ENCODE measurements at places on chromosomes 6 and 20.

DNA sequence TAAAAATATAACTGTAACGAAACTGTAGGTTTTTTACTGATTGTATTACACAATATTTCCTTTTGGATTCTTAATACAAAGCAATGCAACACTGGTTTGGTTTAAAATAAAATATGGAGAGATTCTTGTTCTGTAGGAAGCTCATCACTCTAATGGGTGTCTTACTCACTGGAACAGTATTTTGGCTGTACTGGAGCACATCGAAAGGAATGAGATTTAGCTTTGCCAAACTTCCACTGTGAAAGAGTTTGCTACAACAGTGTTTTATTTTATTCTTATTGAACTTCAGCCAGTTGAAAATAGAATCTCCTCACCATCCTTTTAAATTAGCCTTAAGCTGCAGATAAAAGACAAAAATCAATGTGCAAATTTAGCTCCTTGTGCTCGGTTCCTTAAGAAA lies 230.7 kb upstream of the QKI start:
- no peak for DNase-seq

- no peak for DNase-seq
Measured at GRCh38 chr6:153003366-153003690, 819 bp upstream of the MTRF1L start.

GRCh38 chr20:4371623-4372251 lies 350.0 kb upstream of the PRND start:
- no peak for DNase-seq

DNA sequence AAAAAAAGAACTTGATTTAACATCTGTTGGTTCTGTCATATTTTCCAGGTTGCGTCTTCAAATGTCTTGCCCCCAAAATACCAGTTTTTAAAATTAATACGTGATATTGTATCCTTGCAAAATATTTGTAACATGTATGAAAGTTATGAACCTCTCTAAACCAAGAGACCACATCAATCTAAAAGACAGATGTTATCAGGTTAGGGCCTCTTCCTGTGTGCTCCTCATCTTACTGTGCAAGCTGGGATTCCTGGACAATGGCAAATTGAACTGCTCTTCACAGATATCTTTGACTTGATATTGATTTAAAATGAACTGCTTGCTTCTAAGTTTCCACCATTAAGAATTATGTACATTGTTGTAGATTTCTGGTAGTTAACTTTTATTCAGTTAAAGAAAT lies 9.6 kb downstream of the TMEM239 start:
- DNase-seq: no peak

DNA sequence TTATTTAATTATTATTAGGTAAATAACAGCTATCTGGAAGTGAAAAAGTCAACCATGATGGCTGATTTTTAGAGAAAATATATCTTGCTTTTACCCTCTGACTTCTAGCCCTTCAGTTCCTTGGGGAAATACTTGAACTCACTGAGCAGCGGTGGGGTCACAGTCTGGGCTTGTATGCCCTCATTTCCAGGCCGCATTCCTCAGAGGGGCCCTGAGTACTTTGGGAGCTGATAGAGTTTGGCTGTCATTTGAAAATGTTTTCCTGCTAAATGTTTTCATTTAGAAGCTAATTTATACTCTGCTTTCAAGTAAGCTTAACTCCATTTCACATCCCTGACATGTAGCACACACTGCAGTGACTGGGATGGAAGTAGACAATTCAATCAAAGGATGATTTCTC lies 1028.5 kb downstream of the KIF16B start:
- no peak for DNase-seq

- peak; percentile 69 for DNase-seq
Measured at GRCh38 chr20:17536944-17537444, 5.8 kb upstream of the BFSP1 start.

GRCh38 chr6:129696028-129696418 lies 14.0 kb downstream of the ARHGAP18 start:
- DNase-seq: no peak

DNA sequence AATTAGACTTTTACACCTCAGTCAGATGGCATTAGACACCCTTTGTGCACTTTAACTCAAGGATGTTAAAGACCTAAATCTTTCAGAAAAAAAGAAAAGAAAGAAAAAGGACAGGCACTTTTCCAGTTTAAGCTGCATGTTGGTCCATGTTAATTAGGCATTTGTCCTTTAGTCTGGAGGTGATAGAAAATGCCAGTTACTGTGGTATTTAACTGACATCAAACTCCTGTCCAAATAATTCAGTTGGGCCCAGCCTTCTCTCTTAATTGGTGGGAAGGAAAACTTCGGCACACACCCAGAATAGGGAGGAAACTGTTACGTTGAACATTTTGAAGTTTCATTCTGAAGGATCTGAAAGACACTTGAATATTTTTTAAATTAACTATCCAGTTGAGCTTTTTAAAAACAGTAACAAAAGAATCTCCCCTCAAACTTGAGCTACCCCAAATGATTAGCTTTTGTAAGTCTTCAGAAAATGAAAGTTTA lies 30.3 kb downstream of the RREB1 start:
- no peak for DNase-seq

DNA sequence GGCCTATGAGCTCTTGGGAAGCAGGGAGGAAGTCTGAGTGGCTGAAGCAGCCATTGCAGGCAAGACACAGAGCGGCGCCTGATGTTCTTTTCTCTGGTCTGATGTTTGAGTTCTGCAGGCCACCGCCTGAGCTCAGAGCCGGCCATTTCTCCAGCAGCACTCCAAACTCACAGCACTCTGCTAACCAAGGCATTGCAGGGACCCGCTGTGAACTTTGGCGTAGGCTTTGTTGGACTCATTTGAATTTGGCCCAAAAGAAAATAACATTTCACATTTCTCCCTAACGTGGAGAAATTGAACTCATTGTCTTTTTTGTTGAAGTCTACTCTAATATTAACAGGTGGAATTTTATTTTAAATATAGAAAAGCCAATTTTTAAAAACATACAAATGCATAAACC lies 336.1 kb downstream of the FARS2 start:
- DNase-seq: no peak

DNA sequence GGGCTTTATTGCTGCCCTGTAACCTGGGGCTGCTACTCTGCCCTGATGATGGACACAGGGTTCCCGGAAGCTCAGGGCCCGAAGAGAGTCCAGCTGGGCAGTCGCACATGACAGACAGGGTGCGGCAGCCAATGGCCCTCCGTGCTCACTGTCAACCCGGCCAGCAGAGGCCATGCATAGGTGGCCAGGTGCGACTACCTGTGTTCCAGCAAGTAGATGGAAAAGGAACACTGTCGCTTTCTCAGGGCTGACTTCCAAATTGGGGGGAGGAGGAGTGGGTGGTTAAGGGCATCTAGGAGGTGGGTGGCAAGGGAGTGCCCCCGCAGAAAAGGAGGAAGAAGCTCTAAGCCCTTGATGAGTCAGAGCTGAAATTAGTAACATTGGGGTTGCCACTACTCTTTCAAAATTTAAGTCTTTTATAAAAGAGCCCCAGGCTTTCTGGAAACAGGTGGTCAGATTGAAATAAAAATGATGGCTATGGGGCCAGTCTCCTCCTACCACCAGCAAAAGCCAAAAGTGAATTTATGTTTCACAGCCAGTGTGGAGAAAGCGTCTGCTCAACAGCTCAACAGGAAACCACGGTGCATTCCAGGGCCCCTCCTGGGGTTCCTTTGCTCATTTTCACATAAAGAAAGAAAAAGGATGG lies 2.3 kb upstream of the RAMACL start:
- DNase-seq: no peak

GRCh38 chr6:47165918-47166317 lies 123.8 kb upstream of the ADGRF1 start:
- DNase-seq: no peak

GRCh38 chr6:106731843-106732160 lies 102.4 kb downstream of the QRSL1 start:
- no peak for DNase-seq

- DNase-seq: no peak
Measured at GRCh38 chr20:6083926-6084325, 30.1 kb upstream of the LRRN4 start.

DNA sequence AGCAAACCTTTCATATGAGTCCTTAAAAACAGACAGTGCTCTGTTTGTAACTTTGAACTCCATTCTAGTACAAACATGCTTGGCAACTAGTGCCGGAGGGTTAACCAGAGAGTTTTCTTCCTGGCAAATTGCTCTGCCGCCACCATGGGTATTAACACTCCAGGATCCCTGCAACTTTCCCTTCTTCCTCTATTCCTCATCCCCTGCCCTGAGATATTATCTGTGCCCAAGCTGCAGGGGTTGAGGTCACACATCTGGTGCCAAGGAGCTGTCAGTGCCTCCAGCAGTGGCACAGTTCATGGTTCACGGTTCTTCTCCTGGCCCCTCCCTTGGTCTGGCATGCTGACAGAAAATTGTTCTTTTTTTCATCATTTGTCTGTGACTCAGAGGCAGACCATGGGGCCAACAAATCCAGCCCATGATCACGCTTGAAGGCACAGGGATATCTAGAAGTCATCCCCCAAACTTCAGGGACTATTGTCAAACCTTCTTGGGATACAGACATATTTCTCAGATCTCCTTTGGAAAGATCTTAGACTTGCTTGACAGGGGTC lies 77.5 kb downstream of the ATXN1 start:
- no peak for DNase-seq

DNA sequence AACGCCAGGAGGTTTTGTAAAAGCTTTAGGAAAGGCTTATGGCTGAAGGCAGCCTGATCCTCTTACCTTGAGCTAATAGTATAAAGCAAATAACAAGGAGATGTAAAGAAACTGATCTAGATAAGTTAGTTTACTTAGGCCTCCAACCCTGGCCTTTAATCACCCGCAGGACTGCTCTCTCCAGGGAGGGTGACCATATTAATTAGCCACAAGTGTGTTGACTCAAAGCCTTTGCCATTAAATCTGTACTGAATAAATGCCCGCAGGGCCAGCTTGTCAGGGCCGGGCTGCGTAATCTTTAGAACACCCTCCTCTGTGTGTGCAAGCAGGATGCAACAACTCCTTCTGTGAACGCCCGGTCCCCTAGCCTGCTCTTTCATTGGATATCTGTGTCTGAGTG lies 6.1 kb upstream of the PRSS16 start:
- no peak for DNase-seq

DNA sequence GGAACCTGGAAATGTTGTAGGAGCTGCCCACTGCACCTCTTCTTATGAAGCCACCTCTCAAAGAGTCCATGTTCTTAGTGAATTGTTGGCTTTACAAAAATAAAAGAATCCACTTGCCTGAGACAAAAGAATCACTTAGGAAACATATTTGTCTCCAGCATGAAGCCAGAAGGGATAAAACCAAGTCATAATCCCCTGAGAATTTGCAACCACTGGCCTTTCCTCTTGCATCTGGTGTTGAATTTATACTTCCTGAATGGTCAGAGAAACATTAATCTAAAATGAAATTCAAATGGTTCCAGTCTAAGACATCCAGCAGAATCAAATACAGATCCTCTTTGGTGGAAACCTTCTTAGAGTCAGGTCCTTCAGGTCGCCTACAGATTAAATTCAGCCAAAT lies 192.5 kb upstream of the ECI2 start:
- DNase-seq: no peak

GRCh38 chr6:137571854-137572253 lies 77.7 kb upstream of the OLIG3 start:
- DNase-seq: peak; percentile 64

- no peak for DNase-seq
Measured at GRCh38 chr6:109076377-109076776, 18.3 kb downstream of the SESN1 start.

- no peak for DNase-seq
Measured at GRCh38 chr20:8631271-8631670, 437.6 kb upstream of the PLCB4 start.

DNA sequence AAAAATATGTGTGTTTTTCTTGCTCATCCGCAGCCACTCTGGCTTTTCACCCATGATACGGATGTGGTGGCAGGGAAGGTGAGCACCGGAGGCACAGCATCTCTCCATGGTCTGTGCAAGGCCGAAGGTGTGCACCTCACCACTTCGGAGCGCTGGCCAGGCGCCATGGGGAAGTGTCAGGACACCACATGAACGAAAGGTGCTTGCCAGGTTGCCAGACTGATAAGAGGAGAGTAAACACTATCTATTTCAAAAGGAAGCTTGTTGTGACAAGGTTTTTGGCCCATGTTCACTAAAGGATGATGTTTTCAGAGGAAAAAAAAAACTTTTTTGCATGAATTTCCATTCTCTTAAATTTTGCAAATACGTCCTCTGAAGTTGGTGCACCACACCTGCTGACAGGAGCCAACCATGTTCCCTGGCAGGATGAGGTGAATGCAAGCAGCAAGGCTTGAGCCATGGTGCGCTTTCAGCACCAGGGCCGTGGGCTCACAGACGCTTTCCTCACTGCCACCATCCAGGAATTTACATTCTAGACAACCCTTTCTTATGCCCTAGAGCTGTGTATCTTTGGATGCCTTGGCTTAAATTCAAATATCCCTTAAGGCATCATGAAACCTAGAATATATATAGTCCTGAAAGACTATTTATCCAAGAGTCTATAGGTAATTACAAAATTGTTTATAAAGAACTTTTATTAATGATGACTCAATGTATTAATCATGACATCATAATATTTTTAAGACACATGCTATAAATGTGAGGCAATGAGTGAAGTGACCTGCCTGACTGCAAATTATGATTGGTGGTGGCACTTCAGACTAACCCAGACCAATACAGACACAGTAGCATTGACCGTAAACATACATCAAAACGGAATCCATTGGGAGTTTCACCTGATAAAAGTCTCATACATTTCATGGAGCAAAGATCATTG lies 234.5 kb downstream of the TFAP2A start:
- DNase-seq: no peak

GRCh38 chr20:45911486-45912343 lies at the start of gene PLTP:
Gene PLTP, minus strand, starts transcription at chr20:45912155. Its CDS starts 703 bp downstream, at chr20:45911452.
- DNase-seq: peak; percentile 14

- peak; percentile 12 for DNase-seq
Measured at GRCh38 chr20:32626859-32627636, 41.9 kb upstream of the NOL4L start.

- no peak for DNase-seq
Measured at GRCh38 chr6:92777146-92777740, 642.1 kb downstream of the EPHA7 start.

GRCh38 chr6:79301290-79301689 lies 66.8 kb upstream of the HMGN3 start:
- no peak for DNase-seq

All from CD4-positive, alpha-beta T cell treated with Interleukin-6 at 100 ng/mL for 8 hours (primary cell).